Immature natural killer cell (primary cell): ENCODE measurements at places on chromosomes 13 and 19. TPM values are rescaled to one million over a fixed set of nuclear protein-coding genes. Genes with fewer than 3 reads are reported as not detected.

Gene KLK12
- not detected for polyA plus RNA-seq

Gene CGB3
- not detected for polyA plus RNA-seq

Gene PINLYP
- 0.61 TPM for polyA plus RNA-seq

Gene SLITRK1
- polyA plus RNA-seq, result not detected

Gene MAMSTR
- 0.17 TPM for polyA plus RNA-seq

Gene ZNF575
- polyA plus RNA-seq, result 3.5 TPM

Gene DIRAS1
- not detected for polyA plus RNA-seq

Gene SYNGR4
- polyA plus RNA-seq, result not detected

Gene ERICH6B
- polyA plus RNA-seq, result not detected

Gene ZNF99
- not detected for polyA plus RNA-seq

Gene NCAN
- polyA plus RNA-seq, result not detected

Gene SMIM44
- not detected for polyA plus RNA-seq

Gene FDX2
- polyA plus RNA-seq, result 12.5 TPM

Gene PPP1R13L
- not detected for polyA plus RNA-seq

Gene ZFR2
- 5.4 TPM for polyA plus RNA-seq

Gene NDFIP2
- 5.6 TPM for polyA plus RNA-seq

Gene TRAPPC5
- polyA plus RNA-seq, result 115 TPM

- DNase-seq, result no peak
Measured at GRCh38 chr13:77291774-77292173, 35.1 kb downstream of the MYCBP2 start.

GRCh38 chr13:113969973-113970611 is 3.8 kb downstream of the C13orf46 start:
- DNase-seq, result no peak

DNA sequence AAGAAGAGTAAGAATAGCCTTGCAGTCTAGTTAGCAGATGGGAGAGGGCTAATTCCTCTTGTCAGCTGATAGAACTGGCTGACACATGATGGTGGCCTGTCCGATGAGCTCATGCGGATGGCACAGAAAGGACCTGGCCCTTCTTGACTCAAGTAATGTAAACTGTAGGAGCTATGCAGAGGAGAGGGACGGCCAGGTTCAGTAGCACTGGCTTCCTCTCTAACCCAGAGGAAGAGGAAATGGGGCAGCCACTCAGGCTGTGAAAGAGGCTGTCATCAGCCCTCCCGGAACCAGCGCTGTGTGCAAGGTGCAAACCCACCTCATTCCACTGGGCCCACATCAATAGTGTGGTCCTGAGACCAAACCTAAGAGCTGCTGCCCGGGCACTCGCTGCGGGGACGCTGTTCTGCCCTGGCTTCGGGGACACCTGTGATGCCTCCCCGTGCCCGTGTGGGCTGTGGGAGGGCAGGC is 30.8 kb upstream of the USE1 start:
- DNase-seq, result peak; percentile 73

DNA sequence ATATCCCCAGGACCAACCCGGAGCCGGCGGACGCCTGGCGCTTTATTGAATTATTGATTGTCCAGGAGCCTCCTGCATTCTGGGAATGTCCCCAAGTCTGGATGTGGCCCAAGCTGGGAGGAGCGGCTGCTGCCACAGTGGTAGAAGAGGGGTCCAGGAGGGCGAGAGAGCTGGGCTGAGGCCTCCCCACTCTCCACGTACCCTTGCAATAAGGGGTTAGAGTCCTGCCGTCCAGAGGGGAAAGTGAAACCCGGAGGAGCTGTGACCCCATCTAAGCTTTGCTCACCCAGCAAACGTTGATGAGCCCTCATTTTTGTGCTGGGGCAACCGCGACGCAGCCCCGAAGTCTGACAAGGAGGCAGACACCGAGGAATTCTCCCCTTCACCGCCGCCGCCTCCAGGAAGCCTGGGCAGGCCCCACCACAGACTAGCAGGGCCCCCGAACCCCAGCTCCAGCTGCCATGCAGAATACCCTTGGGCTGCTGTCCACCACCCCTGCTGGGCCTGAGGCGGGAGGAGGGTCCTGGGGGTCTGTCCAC is 1.4 kb upstream of the C2CD4C start:
- DNase-seq, result no peak

DNA sequence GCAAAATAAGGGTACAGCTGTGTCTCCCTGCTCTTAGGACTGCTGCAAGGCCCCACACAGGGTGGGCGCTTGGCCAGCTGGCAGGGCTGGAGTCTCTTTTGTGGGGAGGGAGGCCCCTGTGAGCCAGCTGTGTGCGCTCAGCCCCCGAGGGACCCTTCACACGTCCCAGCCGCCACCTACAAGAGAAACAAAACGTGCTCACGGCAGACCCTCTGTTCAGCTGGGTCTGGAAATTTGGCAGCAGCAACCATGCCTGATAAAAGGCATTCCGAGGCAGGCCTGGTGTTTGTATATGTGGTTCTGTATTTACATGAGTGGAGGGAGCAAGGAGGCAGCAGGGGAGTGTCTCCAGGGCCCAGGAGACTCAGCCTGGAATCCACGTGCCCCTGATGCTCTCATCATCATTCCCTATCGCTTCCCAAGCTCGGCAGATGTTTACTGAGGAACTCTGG is 49.7 kb downstream of the CRTC1 start:
- no peak for DNase-seq

- DNase-seq, result no peak
Measured at GRCh38 chr19:54335979-54336892, 2.7 kb downstream of the LILRA4 start.

DNA sequence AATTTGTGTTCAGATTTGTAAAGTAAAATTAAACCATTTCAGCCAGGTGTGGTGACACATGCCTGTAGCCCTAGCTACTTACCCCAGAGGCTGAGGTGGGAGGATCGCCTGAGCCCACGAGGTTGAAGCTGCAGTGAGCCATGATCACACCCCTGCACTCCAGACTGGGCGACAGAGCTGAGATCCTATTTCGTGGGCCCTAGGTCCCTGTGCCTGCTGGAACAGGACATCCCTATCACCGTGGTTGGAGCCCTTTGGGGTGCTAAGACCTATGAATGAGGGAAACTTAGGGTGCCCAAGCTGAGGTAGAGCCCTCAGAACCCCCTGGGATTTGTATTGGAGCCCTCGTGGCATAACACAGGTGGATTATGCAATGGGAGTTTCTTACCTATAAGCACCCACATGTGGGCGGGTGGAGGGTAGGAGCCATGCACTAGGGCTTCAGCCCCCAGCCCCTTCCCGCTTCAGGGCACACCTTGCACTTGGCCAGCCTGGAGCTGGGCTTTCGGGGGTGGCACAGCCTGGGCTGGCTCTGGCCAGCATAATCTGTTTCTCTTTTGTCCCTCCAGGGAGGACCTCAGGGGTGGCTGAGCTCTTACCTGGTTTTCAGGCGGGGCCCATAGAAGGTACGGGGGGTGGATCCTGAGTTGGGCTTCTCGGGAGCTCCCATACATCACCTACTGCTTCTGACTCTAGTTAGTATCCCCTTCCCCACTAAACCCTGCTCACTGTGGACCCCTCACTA is 7.2 kb upstream of the USF2 start:
- no peak for DNase-seq

DNA sequence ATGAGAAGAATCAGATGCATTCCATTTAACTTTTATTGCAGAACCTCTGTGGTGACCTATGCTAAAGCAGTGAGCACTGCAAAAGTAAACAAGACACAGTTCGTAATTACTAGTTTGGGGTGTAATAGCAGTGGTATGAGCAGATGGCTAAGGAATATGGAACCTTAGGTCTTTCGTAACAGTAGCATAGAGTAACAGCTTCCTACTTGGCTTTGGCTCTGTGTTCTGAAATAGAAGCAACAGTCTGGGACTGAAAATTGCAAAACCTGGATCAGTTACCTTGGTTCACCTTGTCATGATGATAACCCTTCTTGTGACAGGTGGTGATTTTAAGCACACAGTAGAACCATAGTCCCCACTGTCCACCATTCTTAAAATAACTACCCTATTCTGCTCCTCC is 303.4 kb downstream of the GPC6 start:
- no peak for DNase-seq

GRCh38 chr13:113791226-113791625 is 32.2 kb downstream of the TMEM255B start:
- DNase-seq, result no peak

DNA sequence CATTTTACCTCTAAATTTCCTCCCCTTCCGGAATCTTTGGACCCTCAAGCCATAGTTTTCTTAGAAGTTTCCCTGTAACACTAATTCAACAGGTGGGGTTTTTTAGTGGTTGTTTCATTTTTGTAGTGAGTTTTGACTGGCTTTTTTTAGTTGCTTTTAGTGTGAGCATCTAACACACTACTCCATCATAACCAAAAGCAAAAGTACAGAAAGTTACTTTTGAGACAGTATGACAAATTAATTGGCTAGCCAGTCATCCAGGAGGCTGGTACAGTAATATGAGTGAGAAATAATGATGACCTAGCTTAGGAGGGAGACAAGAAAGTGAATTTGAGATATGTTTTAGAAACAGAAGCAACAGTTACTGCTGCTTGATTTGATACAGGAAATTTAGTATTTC is 71.5 kb downstream of the DNAJC15 start:
- no peak for DNase-seq

- no peak for DNase-seq
Measured at GRCh38 chr19:5057860-5058259, 88.9 kb downstream of the KDM4B start.

DNA sequence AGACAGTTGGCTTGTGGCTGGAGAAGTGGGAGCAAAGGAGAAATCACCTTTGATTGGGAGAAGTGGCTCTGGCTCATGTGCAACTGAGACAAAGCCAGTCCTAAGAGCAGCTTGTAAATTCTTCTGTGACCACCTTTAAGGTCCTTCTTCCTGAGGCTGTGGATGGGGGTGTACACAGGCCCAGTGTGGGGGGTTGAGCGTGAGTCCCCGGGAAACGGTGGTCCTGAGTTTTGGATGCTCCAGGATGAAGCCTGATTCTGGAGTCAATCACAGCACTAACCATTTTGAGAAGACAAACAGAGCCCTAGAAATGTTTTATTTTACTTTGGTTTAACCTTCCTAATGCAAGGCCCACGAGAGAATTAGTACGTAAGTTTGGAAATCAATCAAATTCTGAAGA is 3.9 kb upstream of the CEBPA start:
- no peak for DNase-seq

DNA sequence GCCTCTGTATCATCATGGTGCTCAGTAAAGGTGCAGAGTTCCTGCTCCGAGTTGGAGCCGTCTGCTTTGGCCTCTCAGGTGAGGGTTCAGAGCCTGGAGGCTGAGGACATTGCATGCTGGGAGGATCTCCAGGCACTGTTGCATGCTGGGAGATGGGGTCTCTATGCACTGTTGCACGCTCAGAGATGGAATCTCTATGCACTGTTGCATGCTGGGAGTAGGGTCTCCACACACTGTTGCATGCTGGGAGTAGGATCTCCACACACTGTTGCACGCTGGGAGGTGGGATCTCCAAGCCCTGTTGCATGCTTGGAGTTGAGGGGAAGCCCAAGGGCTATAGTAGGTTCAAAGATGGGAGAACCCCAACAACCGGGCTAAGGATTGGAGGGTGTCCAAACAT is 8.3 kb downstream of the CACNG6 start:
- DNase-seq, result no peak

GRCh38 chr13:73073050-73073449 is 14.2 kb downstream of the KLF5 start:
- DNase-seq, result no peak

DNA sequence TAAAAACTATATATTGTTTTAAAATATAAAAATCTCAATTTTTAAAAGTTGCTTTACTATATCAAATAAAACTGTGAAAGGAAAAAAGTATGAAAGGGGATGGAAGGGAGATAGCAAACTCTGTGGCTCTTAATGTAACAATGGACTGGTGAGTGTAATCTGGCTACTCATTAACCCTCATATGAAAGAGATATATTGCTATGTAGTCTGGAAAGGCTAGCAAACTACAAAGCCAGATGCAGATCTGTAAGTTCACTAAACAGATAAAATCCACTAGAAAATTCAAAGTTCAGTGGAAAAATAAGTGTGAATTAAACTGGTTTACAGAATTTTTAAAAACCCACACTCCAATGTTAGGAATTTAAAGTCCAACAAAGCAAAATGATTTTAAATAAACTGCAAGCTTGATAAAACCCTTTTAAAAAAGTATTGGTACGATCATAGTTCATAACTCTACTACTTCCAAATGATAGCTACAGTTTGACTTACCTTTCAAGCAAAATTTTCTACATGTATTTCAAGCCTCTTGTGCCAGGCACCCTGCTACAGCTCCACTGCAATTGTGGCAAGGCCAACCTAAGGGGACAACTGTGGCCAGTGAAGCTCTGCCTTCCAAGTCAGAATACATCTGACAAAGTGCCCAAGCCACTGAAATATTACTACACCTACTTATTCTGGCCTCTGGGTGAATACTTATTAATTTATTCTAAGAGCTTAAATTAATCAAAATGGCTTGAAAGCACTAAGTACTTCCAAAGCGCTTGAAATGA is 647 bp upstream of the ELF1 start:
- DNase-seq, result no peak

GRCh38 chr13:90233933-90234672 is 1113.4 kb upstream of the MIR17HG start:
- no peak for DNase-seq
